ENCODE measurements at places on chromosomes 11 and 22.

DNA sequence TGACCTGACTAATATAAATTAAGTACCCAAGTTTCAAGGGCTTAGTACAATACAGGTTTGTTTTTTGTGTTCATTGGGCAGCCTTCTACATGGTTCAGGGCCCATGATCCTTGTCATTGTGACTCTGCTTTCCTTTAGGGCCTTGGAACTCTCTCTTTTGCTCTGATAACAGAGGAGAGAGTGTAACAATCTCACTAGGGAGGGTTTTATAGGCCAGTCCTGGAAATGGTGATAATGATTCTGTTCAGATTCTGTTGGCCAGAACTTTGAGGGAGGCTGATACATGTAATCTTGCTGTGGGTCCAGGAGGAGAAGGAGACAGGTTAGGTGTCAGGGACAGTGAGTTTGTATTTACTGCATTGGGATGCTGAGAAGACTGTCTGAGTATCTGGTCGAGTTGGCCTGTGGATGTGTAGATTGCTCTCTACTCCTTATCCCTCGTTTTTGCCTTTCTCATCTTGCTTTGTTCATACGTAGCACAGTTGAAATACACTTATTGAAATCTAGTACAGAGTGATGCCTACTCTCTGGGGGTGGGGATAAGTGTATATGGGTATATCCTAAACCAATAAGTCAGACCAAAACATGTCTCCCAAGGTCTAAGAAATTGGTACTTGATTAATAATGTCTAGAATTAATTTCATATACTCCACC is 37.5 kb upstream of the HEPHL1 start:
- no peak for DNase-seq

DNA sequence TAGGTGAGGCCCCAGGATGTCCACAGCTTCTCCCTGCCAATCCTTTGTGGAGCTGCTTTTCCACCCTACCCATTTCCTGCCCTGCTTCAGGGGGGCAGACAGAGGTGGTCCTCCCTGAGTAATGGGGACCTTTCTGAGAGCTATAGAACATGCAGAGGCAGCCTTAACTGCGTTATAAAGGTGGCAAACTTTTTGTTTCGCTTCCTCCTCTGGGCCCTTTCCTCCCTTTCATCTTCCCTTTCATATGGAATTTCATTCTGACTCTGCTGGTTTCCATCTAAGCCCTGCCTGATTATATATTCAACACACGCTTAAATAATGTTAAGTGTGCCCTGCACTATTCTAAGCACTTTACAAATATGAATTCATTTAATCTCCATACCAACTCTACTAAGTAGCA is 169.3 kb upstream of the E2F8 start:
- DNase-seq, result no peak

GRCh38 chr22:28064920-28065319 is 145.9 kb upstream of the PITPNB start:
- DNase-seq, result no peak

- no peak for DNase-seq
Measured at GRCh38 chr11:91305402-91305801, 919.2 kb upstream of the FAT3 start.

DNA sequence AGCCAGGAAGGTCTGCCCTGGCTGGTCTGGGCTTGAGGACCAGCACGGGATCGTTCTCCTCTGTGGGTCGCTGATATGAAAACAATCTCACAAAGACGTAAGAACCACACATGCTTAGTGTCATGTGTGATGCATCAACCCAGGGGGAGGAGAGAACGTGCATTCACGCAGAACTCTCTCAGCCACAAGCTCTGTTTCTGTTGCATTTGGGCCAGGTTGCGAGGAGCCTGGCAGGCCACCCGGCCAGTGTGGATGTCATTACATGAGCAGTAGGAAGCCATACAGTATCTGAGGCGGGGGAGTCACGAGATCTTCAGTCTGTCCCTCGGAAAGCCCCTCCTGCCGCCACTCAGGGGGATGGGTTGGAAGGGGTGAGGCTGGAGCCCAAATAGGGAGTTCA is 53.1 kb upstream of the KCNQ1OT1 start:
- no peak for DNase-seq

DNA sequence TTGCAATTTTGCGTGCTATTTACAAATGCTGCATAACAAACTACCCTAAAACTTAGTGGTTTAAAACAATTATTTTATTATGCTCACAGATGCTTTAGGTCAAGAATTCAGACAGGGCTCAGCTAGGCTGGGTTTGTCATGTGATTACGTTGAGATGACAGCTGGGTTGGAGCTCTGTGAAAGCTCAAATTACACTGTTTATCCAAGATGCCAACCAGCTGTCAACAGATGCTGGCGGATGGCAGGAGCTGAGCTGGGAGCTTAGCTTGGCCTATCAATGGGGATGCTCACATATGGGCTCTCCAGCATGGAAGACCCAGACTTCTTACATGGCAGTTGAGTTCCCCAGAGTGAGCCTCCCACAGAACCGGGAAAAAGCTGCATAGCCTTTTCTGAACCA is 62.7 kb downstream of the STK33 start:
- DNase-seq, result no peak

DNA sequence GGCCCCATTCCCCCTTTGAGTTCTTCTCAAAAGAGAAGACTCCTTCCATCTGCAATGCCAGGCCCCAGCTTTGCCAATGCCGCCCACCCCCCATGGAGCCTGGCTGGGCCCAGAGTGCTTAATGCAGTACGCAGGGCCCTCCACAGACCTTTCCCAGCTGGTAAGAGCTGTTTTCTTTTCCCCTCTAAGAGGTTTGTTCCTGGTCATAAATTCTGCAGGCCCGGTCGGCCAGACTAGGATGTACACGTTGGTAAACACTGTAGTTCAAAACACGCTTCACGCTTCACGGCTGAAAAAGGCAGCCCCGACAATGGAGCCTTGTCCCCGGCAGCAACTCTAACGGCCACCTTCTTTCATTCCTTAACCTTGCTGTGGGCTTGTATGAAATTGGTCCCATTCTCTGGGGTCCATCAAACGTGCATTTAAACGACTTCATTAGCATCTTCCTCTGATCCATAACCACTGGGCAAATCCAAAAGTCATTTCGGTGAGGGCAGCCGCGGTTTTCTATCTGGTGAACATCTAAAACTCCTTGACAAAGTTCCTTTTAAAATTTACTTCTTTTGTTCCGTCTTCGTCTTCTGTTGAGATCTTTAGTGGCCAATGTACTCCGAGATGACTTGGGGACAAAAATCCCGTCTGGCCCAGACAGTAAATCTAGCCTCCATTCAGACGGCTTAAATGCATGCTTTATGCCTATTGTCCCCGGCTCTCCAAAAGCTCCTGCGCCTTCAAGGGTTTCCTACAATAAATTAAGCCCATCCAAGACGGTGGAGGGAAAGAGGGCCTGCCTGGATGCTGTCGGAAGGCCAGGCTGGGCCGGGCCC is 60.0 kb upstream of the MYEOV start:
- DNase-seq, result no peak

GRCh38 chr11:1988667-1989317 is 8.8 kb downstream of the H19 start:
- DNase-seq, result no peak

DNA sequence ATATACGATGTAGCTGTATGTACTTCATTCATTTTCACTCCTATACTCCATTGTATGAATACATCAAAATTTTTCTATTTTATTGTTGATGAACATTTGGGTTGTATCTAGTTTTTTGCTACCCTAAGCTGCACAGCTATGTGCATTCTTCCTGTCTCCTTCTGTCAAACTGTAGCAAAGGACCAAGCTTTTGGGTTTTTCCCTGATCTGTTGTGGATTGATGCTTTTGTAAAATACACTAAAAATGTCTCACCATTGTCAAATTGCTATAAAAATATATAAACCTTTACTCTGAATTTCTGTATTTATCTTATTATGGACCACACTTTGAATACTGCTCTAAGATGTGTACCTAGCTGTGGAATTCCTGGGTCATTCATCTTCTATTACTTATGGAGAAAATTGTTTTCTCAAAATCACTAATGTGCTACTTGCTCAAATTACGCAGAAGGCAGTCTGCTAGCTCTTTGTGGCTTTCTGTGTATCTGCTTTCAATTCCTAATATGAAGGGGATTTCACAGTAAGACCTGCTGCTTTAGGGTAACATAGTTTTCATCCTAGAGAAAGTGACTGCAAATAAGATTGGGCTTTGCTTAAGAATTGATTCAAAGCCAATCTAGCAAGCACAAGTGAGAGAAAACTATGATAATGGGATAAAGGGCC is 123.4 kb downstream of the CYP2R1 start:
- peak; percentile 14 for DNase-seq

- no peak for DNase-seq
Measured at GRCh38 chr11:106070606-106071005, 6.5 kb downstream of the KBTBD3 start.

DNA sequence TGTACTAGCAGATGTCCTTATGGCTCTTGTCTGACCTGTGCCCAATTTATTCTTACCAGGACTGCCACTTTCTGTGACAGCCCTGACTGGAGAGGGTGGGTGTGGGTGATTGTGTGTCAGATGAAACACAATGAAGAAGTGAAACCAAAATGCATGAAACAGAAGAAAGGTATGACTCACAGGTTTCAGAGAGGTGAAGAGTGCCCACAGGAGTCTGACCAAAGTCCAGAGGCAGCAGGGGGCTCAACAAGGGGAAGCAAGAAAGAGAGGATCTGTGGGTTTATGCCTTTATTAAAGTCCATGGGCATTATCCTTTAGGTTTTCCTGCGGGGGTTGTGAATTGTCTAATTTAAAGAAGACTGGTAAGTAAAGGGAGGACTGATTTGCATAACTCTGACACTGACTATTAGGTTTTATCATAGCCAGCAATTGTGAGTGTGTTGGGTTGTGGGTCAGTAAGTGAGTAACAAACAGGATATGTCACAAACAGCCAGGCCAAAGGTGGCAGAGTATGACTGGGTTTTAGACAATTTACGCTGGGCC is 3.9 kb upstream of the OR4C6 start:
- no peak for DNase-seq

DNA sequence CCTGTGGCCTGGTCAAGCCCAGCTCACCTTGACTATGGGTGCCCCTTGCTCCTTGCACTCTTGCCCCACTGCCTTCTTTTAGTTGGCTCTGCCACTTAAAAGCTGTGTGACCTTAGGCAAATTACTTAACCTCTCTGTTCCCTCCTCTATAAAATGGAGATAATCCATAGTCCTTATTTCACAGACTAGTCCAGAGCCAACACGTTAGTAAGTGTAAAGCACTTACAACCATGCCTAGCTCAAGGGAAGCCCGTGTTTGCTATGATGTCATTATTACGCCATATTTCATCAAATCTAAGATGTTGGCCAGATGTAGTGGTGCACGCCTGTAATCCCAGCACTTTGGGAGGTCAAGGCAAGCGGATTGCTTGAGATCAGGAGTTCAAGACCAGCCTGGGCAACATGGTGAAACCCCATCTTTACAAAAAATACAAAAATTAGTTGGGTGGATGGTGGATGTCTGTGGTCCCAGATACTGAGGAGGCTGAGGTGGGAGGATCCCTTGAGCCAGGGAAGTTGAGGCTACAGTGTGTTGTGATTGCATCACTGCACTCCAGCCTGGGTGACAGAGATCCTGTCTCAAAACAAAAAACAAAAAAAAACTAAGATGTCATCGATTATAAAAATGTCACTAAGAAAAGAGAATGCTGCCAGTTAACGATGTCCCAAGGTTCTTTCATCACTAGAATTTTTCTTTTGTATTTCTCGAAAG is 2.3 kb upstream of the CCDC88B start:
- no peak for DNase-seq

DNA sequence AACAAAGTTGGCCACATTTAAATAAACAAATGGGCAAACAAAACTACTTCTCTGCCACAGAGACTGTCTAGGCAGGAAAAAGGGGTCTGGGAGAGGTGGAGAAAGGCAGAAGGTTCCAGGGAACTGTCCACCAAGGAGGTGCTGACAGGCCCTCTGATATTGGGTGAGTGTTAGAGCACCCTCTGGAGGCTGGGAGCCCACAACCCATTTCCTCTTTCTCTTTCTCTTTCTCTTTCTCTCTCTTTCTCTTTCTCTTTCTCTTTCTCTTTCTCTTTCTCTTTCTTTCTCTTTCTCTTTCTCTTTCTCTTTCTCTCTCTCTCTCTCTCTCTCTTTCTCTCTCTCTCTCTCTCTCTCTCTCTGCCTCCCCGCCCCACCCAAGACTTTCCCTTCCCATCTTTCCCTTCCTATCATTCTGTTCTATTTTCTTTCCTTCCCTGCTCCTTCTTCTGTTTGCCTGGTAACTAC is 912.8 kb downstream of the DLG2 start:
- no peak for DNase-seq

- DNase-seq, result no peak
Measured at GRCh38 chr11:28491431-28491830, 383.2 kb downstream of the METTL15 start.

- DNase-seq, result no peak
Measured at GRCh38 chr11:92545906-92546471, 321.4 kb downstream of the FAT3 start.

- DNase-seq, result no peak
Measured at GRCh38 chr22:20025401-20026203, 4.7 kb downstream of the TANGO2 start.

GRCh38 chr11:74459584-74459983 is 7.8 kb downstream of the KCNE3 start:
- no peak for DNase-seq

DNA sequence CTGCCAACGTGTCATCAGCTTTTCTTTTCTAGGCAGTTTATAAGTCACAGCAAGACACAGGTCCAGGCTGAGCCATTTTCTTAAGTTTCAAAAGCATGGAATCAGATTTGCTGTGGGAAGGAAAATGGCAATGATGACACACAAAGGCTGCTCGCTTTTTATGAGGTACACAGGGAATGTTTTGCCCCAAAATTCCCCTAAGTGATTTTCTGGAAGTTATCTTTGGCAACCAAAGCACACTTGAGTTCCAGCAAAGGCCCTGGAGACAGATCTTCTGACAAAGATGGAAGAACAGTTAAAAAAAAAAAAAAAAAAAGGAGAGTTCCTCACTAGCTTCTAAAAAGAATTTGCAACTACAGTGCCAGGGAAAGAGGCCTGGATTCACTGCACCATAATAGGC is 260.8 kb downstream of the LARGE1 start:
- no peak for DNase-seq
